ENCODE measurements at places on chromosomes 12 and 14.
A peak's percentile ranks its signal among the peaks of the same experiment; 100 is the strongest.

DNA sequence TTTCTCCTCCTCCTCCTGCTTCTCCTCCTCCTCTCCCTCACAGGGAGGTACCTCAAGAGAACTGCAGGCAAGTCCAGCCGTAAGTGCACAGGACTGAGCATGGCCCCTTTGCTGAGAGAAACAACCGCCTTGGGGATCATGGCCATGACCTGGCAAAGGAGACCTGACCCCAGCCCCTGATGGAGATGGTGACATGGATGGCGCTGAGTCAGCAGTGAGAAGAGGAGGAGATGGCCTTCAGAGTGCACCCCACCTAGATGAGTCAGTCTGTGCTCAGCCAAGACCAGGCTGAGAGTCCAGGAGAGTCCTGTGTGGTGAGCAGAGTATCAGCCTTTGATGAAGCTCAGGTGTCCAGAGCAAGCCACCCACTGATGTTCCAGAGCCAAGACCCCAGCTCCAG lies 36.4 kb downstream of the MEG3 start:
- DNase-seq: no peak

DNA sequence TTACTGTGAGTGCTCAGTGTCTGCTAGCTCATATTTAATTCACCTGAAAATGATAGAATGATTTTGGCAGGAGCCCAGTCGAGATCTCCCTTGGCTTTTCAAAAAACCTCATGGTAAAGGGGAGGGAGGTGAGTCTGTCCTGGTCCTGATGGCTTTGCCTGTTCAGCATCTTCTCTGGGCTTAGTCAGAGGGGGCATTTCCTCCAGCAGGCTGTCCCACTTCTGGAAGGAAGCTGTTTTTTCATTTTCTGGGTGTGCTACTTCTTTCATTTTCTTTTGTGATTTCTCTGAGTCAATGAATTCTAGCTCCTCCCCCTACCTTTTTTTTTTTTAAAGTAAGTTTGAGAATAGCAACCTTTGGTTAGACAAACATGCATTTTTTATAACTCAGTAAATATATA lies 58.8 kb downstream of the TMX1 start:
- no peak for DNase-seq

GRCh38 chr12:27900920-27901879 lies 71.3 kb downstream of the PTHLH start:
- no peak for DNase-seq

DNA sequence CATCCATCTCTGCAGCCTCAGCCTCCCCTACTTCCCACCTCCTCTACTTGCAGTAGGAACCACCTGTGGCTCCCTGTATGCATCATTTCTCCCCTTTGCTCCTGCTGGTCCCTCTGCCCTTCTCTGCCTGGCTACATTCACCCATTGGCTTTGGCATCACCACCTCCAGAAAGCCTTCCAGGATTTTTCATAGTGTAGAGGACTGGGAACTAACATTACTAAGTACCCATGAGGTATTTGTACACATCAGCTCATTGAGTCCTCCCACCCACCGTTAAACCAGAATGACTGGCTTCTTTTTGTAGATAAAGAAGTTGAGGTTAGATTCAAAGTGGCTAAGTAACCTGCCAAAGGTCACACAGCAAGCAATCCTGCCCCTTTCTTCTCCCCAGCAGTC lies 17.1 kb downstream of the SYNE3 start:
- no peak for DNase-seq

GRCh38 chr12:49545815-49546214 lies 7.0 kb downstream of the KCNH3 start:
- DNase-seq: no peak

- peak; percentile 70 for DNase-seq
Observed at GRCh38 chr14:22994762-22995275, 12.5 kb upstream of the AJUBA start.

- DNase-seq: no peak
Observed at GRCh38 chr14:84826294-84826693, 703.6 kb upstream of the FLRT2 start.

DNA sequence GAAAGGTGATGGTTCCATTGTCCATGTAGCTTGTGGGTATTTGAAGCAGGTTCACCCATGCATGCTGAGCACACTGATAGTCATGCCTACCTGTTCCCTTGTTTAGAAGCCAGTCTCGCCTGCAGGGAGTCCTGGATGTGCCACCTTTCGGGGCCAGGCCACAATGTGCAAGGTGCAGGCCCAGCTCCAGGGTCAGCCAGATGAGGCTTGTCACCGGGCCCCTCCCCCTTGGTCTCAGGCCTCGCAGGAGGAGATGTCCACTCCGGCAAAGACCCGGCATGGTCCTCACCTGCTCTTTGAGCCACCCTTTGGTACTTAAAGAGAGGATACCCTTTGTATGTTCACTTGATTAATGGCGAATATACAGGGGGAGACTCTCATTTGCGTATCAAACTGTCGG lies 140.4 kb upstream of the RTL1 start:
- no peak for DNase-seq

GRCh38 chr14:71202881-71203280 lies 295.6 kb downstream of the PCNX1 start:
- DNase-seq: no peak

DNA sequence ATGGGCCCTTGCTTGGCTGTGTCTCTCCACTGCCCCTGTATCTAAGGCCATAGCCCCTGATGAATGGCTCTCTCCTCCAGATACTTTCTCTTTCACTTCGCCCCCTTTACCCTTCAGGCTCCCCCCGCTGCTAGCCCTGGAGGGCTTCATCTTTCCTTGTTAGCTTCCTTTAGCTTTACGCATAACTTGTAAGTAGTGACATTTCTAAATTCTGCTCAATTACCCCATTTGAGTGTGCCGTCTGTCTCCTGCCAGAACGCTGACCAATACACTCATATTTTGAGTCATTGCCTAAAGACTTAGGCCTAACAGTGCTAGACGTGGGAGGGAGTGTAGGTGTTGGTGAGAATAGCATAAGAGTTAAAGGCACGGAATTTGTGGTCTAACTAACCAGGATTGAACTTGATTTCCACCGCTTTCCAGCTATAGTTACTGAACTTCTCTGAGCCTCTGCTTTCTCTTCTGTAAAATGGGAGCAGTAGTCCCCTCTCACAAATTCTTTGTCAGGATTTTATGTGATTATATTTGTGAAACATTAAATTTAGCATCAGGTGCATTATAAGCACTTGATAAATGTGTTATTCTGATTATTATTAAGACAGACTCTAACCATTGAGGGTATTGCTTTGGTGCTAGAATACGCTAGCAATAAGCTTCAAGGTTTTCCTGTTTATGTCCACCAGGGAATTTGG lies 129.3 kb downstream of the ZFP36L1 start:
- DNase-seq: no peak

- no peak for DNase-seq
Observed at GRCh38 chr12:87901457-87901856, 127.7 kb downstream of the C12orf50 start.
